Liver (tissue), 10 donors: ENCODE measurements at places on chromosomes 1 and 21. TPM values are rescaled to one million over a fixed set of nuclear protein-coding genes. Genes with fewer than 3 reads are reported as not detected.

TEX35 gene
- not detected for polyA plus RNA-seq

SGIP1 gene
- polyA plus RNA-seq, result 0.09 TPM

B3GALT5 gene
- polyA plus RNA-seq, result 0.14 TPM

PTCH2 gene
- 0.24 TPM for polyA plus RNA-seq

TNFRSF9 gene
- 0.02 TPM for polyA plus RNA-seq

PTGER3 gene
- polyA plus RNA-seq, result 0.04 TPM

SYNC gene
- polyA plus RNA-seq, result 0.28 TPM

LAMC2 gene
- 0.18 TPM for polyA plus RNA-seq

OLFML3 gene
- 8.3 TPM for polyA plus RNA-seq

WNT4 gene
- polyA plus RNA-seq, result 0.09 TPM

CFAP74 gene
- 0.31 TPM for polyA plus RNA-seq

CYP4X1 gene
- polyA plus RNA-seq, result 1.5 TPM

NHLH1 gene
- polyA plus RNA-seq, result not detected

NR1I3 gene
- 128 TPM for polyA plus RNA-seq

SYCP1 gene
- polyA plus RNA-seq, result not detected

PADI3 gene
- not detected for polyA plus RNA-seq

ACTL8 gene
- polyA plus RNA-seq, result not detected

NOC2L gene
- 31.3 TPM for polyA plus RNA-seq

CFAP107 gene
- polyA plus RNA-seq, result not detected

LCE1A gene
- not detected for polyA plus RNA-seq

KIF2C gene
- 1.3 TPM for polyA plus RNA-seq

ISG15 gene
- polyA plus RNA-seq, result 82.8 TPM

C1orf141 gene
- polyA plus RNA-seq, result not detected

IQGAP3 gene
- 0.11 TPM for polyA plus RNA-seq

GJA8 gene
- polyA plus RNA-seq, result not detected

STUM gene
- 0.06 TPM for polyA plus RNA-seq

LHX8 gene
- polyA plus RNA-seq, result not detected

OLFML2B gene
- polyA plus RNA-seq, result 0.82 TPM

S100A5 gene
- polyA plus RNA-seq, result not detected

DBT gene
- polyA plus RNA-seq, result 7.7 TPM

C1orf116 gene
- 0.33 TPM for polyA plus RNA-seq

GUCA2A gene
- polyA plus RNA-seq, result not detected

OR2AK2 gene
- not detected for polyA plus RNA-seq

TIE1 gene
- polyA plus RNA-seq, result 7.3 TPM

CYP4A11 gene
- 309 TPM for polyA plus RNA-seq

VWA1 gene
- polyA plus RNA-seq, result 81.3 TPM

PRKAA2 gene
- polyA plus RNA-seq, result 0.33 TPM

CACNA1E gene
- not detected for polyA plus RNA-seq

SERTAD4 gene
- polyA plus RNA-seq, result 0.02 TPM

ZBTB7B gene
- 7.0 TPM for polyA plus RNA-seq

FAM229A gene
- 1.8 TPM for polyA plus RNA-seq

UBL4B gene
- polyA plus RNA-seq, result not detected
